ENCODE measurements at places on chromosomes 3 and 15. TPM values are rescaled to one million over a fixed set of nuclear protein-coding genes. Genes with fewer than 3 reads are reported as not detected.

Gene HCLS1
- total RNA-seq: 48.7 TPM

Gene PLSCR1
- 60.3 TPM for total RNA-seq

Gene FEZF2
- total RNA-seq: not detected

Gene MUC20
- not detected for total RNA-seq

Gene ZCWPW2
- 0.13 TPM for total RNA-seq

Gene EHHADH
- total RNA-seq: 3.2 TPM

Gene CPLX3
- not detected for total RNA-seq

Gene IFT80
- total RNA-seq: 17.7 TPM

Gene ENTPD3
- total RNA-seq: 0.07 TPM

Gene SLC26A6
- total RNA-seq: 17.3 TPM

Gene LHFPL4
- not detected for total RNA-seq

Gene TNIK
- 36.0 TPM for total RNA-seq

Gene ANKRD34C
- not detected for total RNA-seq

Gene LXN
- total RNA-seq: 179 TPM
